CMK (cell line): ENCODE measurements at places on chromosomes 5 and 9.
A peak's percentile ranks its signal among the peaks of the same experiment; 100 is the strongest.

DNA sequence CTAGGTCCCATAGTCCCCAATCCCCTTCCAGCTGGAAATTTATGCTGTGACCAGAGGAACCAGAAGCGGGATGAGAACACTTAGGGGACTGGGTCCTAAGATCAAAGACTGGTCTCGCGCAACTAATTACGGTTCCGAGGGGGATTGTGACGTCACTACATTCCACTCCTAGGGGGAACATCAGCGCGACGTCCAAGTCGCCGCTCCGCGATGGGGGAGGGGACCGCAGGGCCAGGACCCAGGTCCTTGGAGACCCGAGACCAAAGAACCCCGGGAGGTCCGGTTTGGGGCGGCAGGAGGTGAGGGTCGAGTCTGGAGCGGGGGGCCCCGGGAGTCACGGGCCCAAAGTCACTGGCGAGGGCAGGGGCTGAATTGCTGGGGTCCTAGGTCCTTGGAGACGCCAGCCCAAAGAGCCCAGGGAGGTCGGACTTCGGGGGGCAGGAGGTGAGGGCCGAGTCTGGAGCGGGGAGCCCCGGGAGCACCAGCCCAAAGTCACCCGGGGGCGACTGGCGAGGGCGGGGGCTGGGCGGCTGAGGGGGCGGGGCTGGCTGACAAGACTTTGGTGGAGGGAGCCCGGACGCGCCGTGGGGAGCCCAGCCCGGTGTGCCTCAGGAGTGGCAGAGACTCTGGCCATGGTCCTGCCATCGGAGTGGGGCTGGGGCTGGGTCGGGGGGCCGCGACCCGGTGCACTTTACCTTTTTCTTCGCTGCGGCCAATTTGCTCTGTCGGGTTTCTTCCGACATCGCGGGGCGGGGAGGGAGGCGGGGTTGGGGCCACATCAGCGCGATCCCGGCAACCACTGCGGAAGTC lies at the start of gene GOLGA2:
Gene GOLGA2 (minus strand): TSS at position 810 of the 810 bp plus-strand sequence. CDS start 31 bp downstream, at position 779.
- peak; percentile 45 for DNase-seq

- DNase-seq, result no peak
These were observed 251.6 kb downstream of the ADGRV1 start for GRCh38 chr5:90810211-90810610.

DNA sequence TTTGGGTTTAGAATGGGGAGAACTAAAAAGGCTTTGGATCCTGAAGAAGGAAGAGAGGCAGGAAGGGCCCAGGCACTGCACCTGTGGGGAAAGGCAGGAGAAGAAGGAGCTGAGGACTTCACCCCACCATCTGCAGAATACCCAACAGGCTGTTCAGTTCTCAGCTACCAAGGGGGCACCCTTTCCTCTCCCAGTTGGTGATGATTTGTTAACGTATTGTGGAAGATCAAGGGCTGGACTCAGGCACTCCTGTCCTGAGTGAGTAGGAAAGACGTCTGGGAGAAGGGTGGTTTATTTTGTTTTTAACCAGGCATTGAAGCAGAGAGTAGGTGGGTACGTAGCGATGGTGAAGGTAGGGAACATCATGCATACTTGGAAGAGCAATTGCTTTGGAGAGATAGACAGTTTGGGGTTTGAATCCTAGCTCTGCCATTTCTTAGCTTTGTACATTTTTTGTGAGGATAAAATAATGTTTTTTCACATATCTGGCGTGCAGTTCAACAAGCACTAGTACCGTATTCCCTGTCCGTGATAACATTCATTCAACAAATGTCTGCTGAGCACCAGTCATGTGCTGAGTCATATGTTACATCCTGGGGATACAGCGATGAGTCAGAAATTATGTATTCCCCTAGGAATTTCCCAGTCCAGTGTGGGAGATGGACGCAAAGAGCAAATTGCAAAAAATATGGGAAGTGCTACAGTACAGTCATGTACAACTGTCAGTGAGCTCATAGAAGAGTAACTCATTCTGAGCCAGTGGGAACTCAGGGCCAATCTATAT lies 2.1 kb downstream of the MSANTD3 start:
- no peak for DNase-seq

DNA sequence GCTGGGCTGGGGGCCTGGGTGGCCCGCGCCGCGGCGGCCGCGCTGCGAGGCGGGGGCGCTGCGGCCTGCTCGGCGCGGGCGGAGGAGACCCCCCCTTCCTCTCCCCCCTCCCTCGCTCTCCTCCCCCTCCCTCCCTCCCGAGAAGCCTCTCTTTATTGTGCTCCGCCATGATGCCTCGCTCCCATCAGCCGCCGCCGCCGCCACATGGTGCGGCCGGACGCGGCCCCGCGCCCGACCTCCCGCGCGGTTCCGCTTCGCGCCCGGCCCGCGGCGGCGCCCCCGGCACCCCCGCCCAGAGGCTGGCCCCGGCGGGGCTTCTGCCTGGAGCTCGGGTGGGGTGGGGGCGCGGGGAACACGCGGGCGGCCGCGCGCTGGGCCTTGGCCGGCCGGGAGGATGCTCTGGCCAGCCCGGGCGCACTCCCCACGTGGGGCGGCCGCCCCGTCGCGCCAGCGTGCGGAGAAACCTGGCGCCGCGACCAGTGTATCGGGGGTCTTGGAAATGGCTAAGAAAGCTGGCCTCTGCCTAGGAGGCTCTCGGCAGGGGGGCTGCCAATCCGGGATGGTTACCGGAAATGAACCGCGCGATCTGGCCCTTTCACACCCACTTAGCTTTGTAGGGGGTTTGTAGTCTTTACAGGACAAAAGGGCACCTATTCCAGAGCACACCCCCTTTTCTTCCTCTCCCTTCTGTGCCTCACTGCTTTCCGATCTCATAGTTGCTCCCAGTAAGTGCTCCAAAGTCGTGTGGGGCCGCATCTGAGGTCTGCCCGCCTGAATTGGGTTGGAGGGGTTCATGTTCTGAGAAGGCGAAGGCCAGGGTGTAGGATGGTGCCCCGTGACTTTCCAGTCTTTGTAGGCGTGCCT lies 1.0 kb downstream of the SET start:
- DNase-seq, result no peak

DNA sequence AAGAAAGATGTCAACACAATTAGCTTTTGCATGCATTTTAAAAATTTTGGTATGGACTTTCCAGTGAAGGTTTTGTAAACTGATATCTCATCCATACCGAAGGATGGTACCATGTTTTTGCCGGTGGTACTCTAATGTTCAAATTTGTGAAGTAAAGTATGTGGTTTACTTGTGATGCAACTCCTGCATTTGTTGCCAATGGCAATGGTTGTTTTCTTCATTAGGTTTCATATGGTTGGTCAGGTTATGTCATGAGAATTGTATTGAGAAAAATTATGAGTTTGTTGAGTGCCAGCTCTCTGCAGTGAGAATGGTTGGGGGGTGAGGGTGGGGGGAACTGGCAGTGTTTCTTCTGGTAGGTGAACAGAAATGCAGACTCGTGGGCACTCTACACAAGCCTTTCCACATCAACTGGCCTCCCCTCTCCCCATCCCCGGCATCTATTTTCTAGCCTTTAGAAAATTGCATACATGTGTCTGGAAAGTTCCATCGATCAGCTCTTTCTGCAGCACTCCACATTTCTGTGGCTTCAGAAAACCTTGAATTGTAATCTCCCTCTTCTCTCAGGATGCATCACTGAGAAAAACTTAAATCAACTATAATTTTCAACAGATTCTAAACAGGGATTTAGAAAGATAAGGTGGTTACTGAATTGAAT lies 107.7 kb downstream of the PDE4D start:
- DNase-seq, result no peak

DNA sequence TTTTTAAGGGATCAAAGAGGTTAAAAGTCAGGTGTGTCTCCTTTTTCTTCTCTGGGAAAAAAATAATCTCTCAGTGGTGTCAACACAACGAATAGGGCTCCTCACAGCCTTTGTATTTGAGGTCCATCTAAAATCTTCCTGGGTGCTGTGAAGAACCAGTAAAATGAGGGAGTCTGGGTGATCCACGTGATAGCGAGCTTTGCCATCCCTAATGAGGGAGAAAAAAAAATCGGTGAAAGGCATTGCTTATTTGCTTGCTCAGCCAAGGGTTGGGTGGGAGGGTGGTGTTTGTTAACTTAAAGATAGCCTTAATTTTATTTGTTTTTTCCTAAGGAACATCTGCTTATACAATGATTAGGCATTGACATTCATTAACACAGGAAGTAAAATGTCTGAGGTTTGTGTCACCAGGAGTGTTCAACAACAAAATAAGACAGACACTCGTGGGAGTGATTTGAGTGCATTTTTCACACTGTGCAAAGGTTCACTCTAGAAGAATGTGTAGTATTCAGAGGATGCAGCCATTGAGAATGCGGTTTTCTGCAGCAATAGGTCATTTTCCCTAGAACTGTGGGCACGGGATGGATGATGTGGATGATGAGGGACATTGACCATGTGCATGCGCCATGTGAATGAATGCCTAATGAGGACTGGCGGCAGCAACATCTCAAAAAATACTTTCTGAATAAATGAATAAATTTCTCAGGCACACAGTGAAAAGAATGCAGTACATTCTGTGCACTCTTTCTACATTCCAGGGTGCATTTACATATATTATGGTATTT lies 369.5 kb downstream of the NTRK2 start:
- no peak for DNase-seq

GRCh38 chr9:32596096-32596865 lies 23.3 kb upstream of the NDUFB6 start:
- no peak for DNase-seq

DNA sequence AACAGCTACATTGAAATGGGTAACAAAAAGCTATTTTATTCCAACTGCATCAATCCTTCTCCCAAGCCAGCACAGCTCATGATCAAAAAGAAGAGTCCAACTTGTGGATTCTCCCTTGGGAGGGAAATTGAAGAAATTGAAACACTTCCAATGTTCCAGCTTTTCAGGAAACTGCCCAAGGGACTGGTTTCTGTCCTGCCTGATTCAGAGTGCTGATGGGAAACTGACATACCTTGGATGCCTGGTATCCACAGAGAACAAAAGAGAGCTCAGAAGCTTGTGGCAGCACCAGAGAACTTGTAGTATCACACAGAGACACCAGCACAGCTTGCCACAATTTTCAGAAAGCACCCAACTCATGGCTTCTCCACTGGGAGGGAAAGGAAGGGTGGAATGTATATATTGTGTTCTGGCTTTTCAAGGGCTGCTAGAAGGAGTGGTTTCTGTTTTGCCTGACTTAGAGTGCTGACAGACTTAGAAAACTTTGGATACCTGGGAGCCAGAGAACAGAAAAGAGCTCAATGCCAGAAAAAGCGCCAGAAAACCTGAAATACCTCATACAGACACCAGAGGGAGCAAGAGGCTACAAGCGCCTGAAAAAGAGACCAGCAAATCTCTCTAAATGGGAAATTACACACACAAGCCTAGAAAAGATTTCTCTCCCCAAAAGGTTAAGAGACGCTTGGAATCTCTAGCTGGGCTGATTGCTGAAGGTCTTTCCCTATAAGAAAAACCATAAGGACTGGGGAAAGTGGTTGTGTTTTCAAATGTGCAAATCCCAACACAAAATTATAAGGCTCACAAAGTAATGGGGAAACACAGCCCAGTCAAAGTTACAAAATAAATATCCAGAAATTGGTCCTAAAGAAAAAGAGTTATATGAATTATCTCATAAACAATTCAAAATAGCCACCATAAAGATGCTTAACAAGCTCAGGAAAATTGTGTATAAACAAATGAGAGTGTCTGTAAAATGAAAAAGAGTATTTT lies 178.8 kb downstream of the SPOCK1 start:
- no peak for DNase-seq

DNA sequence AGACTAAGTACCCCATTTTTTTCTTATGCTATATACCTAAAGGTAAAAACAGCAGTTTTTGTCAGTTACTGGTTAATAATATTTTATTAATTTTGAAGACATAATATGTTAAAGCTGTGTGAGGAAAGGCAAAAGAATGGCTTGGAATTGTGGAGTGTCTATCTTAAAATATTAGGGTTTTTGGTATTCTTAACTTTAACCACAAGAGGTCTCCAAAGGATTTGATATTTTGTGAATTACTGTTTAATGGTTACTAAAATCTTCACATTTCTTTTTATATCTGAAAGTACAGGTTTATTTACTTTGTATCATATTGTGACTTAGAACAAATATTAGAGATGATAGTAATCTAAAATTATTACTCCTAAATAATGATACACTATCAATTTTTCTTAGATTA lies 32.0 kb upstream of the DHFR start:
- DNase-seq, result no peak

DNA sequence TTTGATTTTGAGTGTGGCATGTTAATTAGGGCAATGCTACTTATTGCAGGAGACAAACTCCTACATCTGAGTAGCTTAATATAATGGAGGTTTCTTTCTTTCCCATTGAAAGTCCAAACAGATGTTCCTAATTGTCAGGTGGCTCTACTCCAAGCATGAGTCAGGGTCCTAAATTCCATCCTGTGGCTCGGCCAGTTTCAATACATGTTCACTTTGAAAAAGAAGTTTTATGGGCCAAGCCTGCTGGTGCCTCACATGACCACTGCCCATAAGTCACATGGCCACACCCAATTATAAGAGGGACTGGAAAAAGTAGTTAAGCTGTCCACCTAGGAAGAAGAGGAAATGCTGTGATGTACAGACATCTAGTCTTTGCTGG lies 170.4 kb downstream of the ARRDC3 start:
- no peak for DNase-seq

GRCh38 chr9:89744255-89744648 lies 139.4 kb downstream of the GADD45G start:
- no peak for DNase-seq

DNA sequence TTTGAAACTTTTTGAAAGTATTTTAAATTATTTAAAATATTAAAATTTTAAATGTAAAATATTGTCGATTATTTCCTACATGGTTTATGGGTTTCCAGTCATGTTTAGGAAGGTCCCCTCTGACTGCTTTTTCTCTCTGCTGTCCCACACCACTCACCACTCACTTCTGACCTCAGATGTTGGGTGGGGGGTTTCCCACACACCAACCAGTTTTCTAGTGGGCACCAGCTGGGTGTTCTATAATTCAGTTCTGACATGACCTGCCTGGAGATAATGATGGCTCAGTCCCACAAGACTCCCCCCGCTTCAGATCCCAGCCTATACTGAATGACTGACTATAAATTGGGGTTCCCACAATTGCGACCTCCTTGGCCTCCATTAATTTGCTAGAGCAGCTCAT lies 310.4 kb downstream of the GADD45G start:
- DNase-seq, result no peak

DNA sequence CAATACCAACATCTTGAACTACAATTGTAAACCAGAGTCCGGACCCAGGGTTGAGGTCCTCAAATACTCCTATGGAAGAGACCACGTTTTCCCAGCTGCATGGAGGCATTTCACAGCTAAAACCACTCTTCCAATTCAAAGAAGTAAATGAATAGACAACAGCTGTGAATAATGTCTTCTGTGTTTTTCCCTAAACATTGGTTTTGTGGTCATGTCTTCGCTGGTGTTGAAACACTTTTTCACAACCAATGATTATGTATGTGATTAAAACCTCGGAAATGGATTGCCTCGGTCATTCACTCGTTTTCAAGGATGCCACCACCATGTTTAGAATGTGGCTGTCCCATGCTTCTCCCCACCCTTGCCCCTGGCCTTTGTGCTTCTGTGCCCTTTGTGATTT lies 9.4 kb upstream of the TENT4A start:
- no peak for DNase-seq

GRCh38 chr5:123700624-123701287 lies 188.8 kb downstream of the CSNK1G3 start:
- DNase-seq, result no peak

- DNase-seq, result no peak
These were observed 83.1 kb upstream of the LMNB1 start for GRCh38 chr5:126693806-126694205.
